Activated CD8-positive, alpha-beta memory T cell treated with anti-CD3 and anti-CD28 coated beads for 1 hour (primary cell): ENCODE measurements at places on chromosomes 3 and 15.

- no peak for DNase-seq
Measured at GRCh38 chr3:69848113-69848512, 108.8 kb downstream of the MITF start.

GRCh38 chr15:60643555-60643954, 164.6 kb upstream of the ICE2 start:
- no peak for DNase-seq

DNA sequence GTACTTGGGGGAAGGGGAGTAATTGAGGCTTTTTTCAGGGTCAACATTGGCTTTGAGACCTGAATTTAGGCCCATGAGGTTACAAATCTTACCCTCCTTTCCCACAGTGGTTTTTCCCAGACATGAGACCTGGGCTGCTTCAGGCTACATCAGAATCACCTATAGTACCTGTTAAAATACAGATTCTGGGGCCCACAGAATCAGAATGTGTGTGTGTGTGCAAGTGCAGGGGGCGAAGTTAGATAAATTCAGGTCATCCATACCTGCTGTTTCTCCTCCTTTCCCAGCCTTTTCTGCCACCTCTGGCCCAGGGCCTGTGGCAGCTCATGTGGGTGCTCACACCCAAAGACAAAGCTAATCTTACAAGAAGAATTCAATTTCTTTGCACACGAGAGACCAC, 110.5 kb downstream of the RAB11A start:
- DNase-seq = no peak

- no peak for DNase-seq
Measured at GRCh38 chr3:118055381-118055780, 979.3 kb downstream of the IGSF11 start.

DNA sequence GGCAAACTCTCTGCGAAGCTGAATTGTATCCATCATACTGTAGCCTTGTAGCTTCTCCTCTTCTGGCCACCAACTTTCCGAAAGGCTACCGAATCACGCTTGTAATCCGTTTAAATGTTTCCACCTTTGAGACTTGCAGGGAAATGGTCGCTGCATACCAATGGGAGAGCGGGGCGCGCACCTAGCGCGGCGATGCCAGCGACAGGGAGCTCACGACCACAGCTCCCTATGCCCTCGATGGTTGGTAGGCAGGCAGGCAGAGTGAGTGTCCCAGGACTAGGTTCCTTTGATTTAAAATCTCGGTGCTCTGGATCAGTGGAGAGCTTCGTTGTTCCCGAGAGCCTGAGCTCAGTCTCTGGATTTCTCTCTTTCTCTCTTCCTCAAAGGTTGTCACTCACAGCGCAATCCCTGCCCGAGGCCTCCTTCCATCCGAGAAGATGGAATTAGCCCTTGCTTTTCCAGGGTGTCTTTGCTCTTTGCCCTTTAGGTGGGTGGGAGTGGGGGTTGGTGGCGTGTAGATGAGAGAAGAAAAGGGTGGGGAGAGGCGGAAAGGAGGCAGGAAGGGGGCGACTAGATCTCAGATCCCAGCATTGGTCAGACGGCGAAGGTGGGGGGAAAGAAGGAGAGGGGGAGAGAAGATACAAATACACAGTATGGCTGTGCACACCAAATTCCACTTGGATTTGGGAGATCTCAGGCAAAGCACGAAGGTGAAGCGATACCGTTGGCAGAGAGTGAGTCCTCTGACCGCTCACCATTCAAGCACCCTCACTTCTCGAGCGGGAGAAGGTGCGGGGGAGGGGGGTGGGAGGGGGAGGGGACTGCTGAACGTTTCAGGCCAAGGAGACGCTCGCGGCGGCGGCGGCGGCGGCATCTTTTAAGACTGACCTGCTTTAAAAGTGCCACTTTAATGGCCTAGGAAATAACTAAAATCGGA, at the start of gene SLITRK3:
SLITRK3 (minus strand) TSS at position 745 of the 937 bp plus-strand sequence. CDS start 5,554 bp downstream, outside the sequence.
- DNase-seq = no peak

DNA sequence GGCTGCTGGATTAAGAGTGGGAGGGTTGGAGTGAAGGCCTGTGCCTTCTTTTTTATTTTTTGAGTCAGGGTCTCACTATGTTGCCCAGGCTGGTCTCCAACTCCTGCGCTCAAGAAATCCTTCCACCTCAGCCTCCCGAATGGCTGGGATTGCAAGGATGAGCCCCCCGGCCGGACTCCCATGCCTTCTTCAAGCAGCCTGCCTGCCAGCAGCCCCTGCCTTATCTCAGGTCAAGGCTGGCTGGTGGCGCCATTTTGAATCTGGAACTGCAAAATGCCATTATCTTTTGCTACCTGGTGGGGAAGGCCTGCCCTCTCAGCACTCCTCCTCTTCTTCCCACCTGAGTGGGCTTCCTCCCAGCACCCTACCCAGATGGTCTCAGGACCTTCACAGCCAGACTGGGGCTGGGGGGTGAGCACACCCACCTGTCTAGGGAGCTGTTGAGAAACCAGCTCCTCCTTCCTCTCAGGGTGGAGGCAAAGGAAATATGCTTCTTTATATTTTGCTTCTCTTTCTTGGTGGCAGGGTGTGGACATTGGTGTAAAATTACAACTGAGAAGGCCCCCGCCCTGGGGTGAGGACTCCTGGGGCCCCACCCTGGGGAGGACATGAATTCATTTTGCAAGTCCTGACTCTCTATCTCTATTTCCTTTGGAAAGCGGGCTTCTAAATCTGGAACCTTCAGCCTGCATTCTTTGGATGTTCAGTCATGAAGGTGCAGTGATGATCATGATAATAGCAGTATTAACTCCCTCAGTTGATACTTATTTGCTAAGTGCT, 7.7 kb upstream of the FLNB start:
- no peak for DNase-seq

DNA sequence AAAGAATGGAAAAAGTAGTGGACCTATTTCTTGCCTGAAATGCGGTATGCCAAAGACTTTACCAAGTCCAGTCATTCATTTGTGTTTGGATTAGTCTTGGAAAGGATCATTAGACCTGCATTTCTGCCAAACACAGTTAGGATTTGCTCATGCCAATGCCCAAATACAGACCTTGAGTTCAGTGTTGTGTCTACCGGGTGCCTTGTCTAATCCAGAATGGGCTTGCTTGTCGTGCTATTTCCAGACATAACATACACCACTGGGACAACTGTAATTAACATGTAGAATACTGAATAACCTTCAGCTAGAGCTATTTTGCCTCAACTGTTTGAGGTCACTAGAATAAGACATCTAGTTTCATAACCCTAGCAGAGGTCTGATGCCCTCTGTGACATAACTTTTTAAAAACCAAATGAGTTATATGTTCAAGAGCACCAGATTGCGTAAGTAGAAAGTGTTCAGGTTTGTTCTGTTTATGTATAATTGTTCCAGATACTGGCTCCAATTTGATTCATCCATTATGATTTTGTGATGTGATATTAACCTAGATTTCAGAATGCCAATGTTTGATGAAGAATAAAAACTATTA, 145.3 kb upstream of the DPH6 start:
- no peak for DNase-seq

DNA sequence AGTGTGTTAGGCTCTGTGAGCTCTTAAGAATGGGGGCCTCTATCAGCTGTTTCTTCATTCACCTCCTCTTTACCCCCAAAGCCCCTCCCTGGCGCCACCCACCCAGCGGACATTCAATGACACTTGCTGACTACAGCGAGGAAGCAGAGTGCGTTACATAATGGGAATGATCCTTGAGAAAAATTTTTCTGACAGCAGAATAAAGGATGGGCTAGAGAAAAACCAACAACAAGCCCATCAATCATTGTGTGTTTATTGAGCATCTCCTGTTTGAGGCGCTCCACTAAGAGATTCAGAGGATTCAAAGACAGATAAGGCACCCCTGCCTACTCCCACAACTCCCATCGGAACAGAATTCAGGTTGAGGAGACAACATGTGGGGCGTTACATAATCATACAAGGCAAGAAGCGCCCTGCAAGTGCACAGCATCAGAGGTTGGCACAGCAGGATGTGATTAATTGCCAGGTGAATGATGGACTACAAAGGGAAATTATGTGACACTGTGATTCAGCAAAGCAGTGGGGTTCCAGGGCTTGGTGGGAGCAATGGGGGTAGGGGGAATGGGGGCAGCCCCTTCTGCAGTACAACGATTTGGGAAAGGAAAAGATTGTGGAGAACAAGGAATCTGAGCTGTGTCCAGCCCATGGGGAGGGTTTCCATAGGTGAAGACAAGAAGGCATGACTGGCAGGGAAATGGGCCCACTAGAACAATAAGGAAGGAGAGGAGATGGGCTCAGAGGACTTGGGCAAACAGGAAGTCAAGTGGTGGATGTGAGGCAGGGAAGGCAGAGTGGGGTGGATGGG, 141.3 kb upstream of the ATP2B2 start:
- no peak for DNase-seq

GRCh38 chr3:10867384-10867783, 51.4 kb downstream of the SLC6A11 start:
- DNase-seq = no peak

DNA sequence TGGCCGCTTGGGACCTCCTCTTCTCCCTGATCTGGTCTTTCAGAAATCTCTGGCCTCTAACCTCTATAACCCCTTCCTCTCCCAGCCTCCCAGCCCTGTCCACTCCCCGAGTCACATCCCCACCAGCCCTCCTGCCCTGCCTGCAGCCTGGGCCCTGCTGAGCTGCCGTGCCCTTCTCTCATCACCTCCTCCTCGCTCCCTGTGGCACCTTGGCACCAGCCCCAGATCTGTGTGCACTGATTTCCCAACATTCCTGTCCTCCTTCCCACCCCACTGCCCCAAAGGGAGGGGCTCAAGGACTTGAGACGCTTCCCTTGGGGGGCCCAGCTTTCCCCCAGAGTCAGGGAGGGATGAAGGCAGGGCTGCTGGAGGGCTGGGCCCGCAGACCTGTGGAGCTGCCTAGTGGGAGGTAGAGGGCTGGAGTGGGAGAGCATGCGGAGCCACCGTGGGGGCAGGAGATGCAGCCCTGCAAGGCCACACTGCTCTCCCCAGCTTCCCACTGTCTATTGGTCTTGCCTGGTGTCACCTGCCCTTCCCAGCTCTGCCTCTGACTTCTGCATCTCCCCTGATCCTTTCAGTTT, 42.7 kb downstream of the EXOG start:
- DNase-seq = no peak

DNA sequence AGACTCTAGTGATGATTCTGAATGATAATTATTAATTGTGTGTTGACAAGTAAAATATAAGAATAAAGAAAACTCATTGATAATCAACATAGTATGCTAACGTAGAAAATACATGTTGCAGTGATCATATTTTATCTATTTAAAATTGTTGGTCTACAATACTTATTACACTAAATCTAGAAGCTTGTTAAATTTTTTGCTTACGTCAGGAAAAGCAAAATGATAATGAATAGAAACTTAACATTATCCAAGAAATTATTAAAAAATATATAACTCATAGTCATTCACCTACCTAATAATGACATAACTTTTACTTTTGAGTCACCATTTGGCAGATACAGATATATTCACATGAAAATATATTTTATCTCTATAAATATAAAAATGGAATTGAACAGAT, 984.1 kb downstream of the PLOD2 start:
- no peak for DNase-seq

DNA sequence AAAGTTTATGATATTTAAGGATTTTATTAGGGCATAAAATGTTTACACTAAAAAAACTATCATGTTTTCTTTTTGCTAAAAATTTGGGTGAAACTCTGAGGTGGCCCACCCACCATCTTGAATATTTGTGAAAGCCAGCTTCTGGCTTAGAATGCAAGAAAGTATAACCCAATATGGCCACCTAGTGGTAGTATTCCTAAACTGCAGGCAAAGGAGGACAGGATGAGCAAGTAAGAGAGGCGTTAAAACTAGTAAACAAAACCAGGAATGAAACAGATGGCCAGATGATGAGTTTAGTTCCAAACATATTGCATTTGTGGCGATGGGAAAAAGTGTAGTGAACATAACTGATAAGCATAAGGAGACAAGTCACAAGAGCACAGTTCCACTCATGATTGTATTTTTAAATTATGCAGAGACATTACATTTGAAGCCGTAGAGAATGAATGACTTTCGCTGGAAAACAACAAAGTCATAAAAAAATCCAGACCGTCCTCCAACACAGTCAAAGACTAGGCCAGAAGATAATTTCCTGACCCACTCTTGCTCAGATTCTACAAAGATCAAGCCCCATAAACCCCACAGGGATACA, 103.3 kb upstream of the PRTG start:
- no peak for DNase-seq

- no peak for DNase-seq
Measured at GRCh38 chr15:49063402-49064280, 17.4 kb upstream of the SECISBP2L start.

GRCh38 chr3:66582721-66583423, 82.0 kb upstream of the LRIG1 start:
- DNase-seq = peak; percentile 25

- no peak for DNase-seq
Measured at GRCh38 chr15:30043211-30043655, 39.5 kb upstream of the GOLGA8J start.
